ENCODE measurements at places on chromosomes 2 and 18. TPM values are rescaled to one million over a fixed set of nuclear protein-coding genes. Genes with fewer than 3 reads are reported as not detected.

Gene COLEC12
- total RNA-seq, result 61.1 TPM

Gene RFTN2
- 8.3 TPM for total RNA-seq

Gene ALLC
- total RNA-seq, result not detected

Gene SYT4
- 0.07 TPM for total RNA-seq

Gene CLEC4F
- total RNA-seq, result not detected

Gene APLF
- 5.9 TPM for total RNA-seq

Gene AKAIN1
- total RNA-seq, result not detected

GRCh38 chr18:57273194-57273593, 79.2 kb upstream of the ST8SIA3 start:
- no peak for DNase-seq

DNA sequence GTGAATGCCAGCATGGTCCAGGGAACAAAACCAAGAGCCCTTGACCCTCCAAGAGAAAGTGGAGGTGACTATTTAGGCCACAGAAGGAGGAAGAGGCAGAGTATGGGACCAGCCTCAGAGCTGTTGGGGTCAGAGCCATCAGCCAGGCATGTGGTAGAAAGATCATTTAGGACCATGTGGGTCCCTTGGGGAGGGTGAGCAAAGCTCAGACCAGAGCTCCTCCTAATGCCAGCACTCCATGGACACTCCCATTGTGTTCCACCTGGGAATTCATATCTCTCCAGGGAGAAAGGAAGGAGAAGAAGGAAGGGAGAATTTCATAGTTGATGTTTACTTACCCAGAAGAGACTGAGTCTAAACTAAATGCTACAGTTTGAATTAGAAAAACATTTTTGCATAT, 73.2 kb downstream of the CYBRD1 start:
- peak; percentile 15 for DNase-seq

GRCh38 chr2:140597836-140598235, 1533.0 kb downstream of the LRP1B start:
- no peak for DNase-seq

DNA sequence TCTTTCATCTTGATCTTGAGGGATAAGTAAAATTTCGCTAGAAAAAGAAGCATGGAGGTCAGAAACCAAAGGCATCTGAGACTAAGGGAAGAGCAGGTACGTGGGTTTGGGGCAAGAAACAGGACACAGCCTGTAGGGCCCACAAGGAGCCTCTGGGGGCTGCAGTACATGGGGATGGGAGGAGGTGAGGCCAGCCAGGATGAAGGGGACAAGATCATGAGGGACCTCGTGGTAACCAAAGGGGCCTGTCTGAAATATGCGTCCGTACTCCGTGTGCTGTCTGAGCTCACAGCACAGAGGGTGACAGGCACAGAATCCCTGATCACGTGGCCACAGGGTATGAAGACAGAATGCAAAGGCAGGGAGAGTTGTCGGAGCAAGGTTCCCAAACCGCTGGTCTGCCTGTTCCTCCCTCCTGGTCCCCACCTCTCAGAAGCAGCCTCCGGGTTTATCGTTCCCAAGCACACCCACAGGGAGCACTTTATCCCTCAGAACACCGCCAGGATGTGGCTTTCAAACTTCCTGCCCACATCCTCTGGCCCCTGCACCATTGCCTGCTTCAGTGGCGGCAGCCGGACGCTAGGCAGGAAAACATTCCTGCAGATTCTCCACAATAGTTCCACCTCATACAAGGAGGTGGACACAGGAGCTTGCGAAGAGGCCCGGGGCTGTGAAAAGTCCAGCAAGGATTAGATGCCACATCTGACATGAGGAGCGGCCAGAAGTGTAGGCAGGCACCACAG, 12.0 kb downstream of the TMEM163 start:
- no peak for DNase-seq

DNA sequence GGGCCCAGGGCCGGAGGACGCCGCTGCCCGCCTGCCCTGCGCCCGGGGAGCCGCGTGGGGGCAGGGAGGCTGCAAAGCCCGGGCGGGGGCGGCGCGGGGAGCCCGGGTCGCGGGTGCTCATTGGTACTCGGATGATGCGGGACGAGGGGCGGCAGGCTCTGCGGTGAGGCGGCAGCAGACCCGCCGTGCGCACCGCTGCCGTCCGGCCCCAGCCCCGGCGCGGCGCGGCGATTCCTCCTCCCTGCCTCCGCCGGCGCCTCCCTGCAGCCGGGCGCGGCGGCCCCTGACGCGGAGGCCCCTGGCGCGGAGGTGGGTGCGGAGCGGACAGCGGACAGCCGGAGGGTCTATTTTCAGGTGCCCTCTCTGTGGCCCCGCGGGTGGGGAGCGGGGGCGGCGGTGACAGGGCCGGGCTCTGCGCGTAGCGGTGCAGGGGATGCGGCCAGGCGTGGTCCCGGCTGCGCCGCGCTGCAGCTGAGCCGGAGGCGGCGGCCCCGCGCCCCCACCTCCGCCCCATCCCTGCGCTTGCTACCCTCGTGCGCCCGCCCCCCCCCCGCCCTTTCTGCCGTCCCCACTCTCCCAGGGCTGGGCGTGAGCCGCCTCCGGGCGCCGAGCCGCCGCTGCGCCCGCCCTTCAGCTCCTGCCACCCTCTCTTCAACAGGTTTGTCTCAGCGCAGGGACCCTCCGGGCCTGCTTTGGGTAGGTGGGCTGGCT, 640 bp downstream of the SPTBN1 start:
- DNase-seq, result peak; percentile 69

GRCh38 chr18:8945514-8945913, 157.0 kb upstream of the NDUFV2 start:
- no peak for DNase-seq

GRCh38 chr2:128369602-128370467, 51.2 kb upstream of the HS6ST1 start:
- DNase-seq, result no peak

- peak; percentile 72 for DNase-seq
Measured at GRCh38 chr18:13112982-13113381, 105.6 kb upstream of the LDLRAD4 start.

GRCh38 chr2:97936199-97936598, 59.5 kb downstream of the TMEM131 start:
- DNase-seq, result no peak

DNA sequence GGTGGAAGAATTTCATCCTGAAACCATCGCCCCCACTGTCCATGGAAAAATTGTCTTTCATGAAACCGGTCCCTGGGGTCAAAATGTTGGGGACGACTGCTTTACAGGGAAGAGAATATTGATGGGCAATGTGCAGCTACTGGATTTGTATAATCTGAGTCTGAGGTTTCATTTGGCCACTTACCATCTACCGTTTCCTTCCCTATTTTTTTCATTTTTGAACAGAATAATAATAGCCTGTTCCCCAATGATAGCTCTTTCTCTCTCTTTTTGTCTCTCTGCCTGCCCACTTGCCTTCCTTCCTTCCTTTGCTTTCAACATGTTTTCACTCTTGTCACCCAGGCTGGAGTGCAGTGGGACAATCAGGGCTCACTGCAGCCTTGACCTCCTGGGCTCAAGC, 78.3 kb upstream of the TLK1 start:
- no peak for DNase-seq

DNA sequence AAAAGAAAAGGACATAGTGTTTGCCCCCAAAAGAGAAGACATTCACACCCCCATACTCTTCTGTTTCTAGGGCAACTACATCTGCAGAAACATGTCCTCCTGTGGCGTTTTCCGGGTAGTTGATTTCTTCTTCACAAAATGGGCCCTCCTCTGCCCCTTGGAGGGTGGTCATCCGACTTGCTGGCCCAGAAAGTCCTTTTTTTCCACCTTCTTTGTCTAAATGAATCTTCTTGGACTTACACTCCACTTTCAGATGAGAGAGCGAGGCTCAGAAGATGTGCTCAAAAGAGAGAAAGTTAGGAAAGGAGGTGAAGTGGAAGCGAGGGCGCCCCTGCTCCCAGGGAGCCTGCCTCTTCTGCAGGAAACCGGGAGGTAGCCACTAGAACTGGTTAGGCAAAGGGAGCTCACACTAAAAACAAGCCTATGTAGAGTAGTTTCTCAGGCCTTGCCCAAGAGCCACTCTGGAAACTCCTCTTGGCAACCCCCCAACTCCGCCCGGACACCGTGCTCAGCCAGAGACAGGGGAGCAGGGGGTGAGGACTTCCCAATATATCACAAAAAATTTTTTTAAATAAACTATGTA, 10.2 kb upstream of the SIX3 start:
- DNase-seq, result no peak

DNA sequence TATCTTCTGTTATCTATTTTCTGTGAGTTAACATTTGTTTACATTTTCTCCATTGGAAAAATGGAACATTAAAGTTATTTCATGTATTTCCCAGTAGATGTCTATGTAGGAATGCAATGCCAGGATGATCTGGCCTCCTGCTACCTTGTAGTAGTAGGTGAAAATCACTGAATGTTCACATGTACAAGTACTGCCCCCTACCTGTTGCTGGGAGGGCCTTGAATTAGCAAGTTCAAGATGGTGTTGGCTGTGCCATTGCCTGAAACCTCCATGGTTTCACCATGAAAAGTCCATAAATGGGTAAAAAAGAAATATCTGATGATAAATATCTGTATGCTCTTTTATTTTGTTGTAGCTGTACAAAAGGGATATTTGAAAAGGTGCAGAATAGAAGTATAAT, 30.7 kb downstream of the XRCC5 start:
- DNase-seq, result peak; percentile 30

GRCh38 chr2:190182071-190182524, 119.6 kb upstream of the MSTN start:
- no peak for DNase-seq

GRCh38 chr18:75691483-75691882, 264.0 kb upstream of the SMIM21 start:
- DNase-seq, result no peak

DNA sequence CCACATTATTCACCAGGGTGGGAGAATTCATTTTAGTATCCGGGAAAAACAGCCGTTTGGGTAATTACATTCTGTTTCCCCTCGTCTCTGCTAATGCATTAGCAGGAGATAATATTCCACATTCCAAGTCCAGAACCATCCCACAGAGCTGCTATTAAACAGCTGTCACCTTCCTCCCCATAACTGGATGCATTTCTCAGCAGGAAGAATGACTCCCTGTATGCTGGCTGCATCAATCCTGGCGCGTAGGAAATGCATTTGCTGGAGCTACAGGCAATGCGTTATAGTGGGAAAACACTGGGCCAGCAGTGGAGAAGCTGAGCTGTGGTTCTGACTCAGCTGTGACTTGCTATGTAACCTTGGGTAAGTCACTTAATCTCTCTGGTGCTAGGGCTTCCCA, 246.0 kb downstream of the CLIP4 start:
- DNase-seq, result peak; percentile 35

DNA sequence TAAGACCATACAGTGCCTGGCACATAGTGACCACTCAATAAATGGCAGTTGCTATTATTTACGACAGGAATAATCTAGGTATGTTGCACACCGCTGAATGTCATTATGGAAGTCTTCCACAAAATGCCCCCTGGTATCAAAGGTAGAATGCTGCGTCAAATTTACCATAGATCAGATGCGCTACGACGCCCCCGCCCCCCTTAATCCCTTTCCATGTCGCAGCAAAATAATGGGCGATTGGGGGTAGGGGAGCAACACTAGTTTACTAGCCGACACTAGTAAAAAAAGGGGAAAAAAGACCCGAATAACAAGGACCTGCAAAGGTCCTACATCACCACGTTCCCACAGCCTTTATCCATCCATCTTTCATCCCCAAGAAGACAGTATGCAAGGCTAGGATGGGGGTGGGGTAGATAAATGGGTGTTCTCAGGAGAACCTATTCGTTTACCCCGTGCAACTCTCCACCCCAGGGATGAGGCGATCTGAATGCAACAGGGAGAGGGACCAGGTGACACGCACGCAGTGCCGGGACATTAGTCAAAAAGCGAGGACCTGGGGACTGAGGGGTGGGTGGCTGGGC, 455 bp downstream of the PREPL start:
- DNase-seq, result peak; percentile 25

GRCh38 chr2:65518751-65519150, 86.4 kb upstream of the SPRED2 start:
- DNase-seq, result no peak

DNA sequence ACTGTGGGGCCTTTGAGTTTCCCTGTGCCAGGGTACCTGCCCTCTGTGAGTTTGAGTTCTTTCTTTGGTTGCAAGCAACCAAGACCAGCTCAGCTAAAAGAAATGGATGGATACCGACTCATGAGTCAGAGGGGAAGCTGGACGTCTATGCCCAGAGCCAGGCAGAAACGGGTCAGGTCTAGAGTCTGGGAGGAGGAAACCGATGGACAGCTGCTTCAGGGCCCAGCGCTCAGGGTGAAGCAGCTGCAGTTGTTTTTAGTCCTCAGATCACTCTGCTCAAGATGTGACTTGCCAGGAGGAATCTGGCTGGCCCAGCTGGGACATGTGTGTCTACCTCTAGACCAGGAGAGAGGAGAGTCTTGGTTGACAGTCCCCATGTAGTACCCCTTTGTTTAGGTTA, 10.1 kb upstream of the TYMS start:
- DNase-seq, result no peak

DNA sequence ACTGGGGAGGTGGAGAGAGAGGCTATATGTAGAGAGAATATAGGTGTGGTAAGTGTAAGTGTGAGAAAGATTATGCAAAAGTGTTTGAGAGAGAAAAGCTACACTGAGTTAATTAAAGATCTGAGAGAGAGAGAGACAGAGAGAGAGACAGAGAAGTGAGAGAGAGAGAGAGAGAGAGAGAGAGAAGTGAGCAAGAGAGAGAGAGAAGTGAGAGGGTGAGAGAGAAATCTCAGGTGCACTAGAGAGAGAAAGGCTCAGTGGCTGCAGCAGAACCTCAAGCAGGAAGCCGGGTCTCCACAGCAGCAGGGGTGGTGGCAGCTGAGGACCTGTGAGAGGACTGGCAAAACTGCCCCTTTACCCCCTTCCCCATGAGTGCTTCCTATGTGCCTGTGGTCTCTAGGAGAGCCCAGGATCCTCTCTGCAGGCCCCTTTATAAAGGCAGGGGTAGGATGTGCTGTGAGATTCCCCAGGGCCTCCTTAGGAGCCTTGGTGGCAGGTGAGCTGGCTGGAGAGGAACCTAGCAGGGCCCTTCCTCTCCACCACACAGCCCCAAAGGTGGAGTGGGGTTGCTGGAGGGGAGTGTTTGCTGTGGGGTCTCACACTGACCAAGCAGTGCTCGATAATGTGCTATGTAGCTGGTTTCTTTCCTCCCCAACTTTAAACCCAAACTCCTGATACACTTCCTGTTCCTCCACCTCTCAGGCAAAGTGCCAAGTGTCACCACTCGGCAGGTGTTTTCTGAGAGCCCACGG, 52.6 kb downstream of the SLC4A5 start:
- peak; percentile 74 for DNase-seq
